ENCODE measurements at places on chromosomes 5 and 9.

GRCh38 chr9:128947527-128948301 lies at the start of the genes DOLK and NUP188:
Gene DOLK, minus strand, starts transcription at chr9:128947603. Its CDS starts 300 bp downstream, at chr9:128947303.
Gene NUP188, plus strand, starts transcription at chr9:128947699. Its CDS starts 21 bp downstream, at chr9:128947720.
- DNase-seq = peak; percentile 96

GRCh38 chr9:119091074-119091473 lies 278.2 kb downstream of the BRINP1 start:
- no peak for DNase-seq

- DNase-seq = no peak
Measured at GRCh38 chr9:33297432-33297831, 7.1 kb downstream of the NFX1 start.

GRCh38 chr5:73673161-73673591 lies 47.2 kb downstream of the ARHGEF28 start:
- DNase-seq = no peak

DNA sequence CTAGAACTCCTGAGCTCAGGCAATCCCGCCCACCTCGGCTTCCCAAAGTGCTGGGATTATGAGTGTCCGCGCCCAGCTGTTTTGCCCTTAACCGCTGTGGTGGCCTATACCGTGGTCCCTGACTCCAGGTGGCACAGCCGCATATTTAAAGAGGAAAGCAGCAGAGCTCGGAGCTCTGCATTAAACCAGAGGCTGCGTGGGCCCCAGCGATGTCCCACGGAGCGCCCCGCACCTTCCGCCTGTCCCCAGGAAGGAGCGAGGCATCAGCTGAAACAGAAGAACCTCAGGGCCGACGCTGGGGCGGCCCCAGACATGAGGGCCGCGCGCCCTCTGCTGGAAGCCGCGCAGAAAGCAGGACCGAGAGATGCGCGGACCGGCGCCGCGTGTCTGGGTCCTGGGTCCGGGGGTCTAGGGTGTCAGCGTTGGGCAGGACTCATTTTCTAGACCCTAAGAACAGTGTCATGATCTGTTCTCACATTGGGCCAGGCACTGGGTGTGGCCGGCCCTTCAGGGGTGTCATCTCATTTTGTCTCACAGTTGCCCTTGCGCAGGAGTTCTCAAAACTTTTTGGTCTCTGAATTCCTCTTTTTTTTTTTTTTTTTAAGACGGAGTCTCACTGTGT lies 37.7 kb downstream of the LAMC3 start:
- DNase-seq = peak; percentile 65

DNA sequence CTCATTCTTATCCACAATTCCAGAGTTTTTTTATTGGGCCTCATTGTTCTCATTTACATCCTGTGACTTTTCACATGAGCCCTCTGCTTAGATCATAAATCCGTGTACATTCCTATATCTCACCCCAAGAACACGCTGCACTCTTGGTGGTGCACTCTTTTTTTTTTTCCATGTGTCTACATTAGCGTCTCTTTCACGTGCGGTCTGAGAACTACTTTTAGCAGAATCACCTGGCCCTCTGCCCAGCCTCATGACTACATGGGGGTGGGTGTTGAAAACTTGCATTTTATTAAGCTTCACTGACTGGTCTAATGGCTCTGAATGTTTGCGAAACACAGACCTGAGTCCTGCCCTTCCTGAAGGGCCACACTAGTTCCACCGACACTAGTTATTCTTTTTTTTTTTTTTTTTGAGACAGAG lies 18.6 kb downstream of the C9orf57 start:
- no peak for DNase-seq

- no peak for DNase-seq
Measured at GRCh38 chr5:111731638-111732037, 25.4 kb downstream of the NREP start.

GRCh38 chr5:176806137-176806536 lies 4.2 kb upstream of the UNC5A start:
- DNase-seq = no peak

DNA sequence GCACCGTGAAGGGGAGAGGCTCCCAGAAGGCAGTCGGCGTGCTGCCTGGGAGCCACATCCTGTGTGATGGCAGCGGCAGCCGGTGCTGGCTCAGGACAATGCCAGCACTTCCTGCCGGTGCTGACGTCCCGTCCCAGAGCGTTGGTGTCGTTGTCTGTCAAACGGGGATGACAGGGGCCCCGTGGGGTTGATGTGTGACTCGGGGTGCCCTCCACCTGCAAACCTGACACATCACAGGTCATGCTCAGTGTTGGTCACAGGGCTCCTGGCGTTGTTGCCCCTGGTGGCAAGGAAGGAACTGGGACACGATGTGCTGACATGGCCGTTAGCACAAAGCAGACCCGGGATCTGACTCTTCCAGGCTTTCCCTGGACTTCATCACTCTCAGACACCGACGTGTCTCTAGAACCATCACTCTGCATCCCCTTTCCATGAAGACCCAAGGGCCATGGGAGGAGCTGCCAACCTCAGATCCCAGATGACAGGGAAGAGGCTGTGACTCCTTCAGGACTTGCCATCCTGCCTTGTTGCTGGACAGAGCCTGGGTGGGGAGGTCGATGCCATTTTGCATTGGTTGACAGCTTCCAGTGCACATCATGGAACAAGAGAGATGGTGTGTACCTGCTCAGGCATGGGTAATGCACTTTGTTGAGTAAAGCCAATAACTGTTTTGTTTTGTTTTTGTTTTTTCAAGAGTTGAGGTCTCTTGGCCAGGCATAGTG lies 21.5 kb downstream of the PLPP7 start:
- DNase-seq = peak; percentile 75

DNA sequence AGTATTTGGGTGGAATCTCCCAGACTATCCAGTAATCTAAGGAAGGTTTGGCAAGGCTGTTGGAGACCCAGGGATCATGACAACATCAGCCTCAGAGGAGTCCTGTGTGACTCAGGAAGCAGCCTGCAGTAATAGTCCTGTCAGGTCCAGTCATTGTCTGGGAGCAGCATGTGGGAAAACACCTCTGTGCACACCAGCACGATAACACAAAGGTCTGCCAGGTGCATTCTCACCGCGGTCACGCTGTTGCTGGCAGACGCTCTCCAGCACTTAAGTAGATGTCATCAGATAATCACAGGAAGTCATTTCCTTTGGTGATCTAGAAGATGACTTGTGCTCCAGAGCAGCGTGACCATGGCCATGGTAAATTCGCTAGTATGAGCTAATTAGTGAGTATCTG lies 99.2 kb upstream of the IQGAP2 start:
- peak; percentile 16 for DNase-seq

DNA sequence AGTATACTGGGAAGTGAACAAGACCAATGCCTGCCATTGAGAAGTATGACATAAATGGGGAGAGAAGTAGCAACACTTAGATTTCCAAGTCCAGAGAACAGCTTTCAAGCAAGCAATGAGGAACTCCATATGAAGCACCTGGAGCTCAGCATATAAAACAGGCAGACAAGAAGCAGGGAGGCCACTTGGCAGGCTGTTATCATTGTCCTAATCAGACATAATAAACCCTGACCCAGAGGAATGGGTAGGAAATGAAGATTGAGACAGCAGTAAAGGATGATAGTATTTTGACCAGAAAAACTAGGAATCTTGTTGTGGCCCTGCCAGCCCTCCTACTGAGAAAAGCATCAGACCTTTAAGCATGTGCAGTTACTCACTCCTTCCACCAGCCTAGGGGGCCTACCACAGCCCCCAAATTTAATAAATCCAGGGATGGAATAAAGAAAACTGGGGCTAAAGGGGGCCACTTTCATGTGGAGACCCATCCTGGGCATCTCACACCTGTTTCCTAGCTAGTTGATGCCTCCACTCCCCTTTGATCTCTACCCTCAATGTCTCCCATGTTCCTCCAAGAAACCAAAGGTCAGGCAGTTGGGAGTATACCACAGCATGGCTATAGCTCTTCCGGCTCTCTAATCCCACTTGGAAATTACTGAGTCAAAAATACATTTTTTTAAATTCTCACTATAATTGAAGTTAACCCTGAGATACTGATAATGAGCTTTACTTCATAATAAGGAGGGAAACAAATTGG lies 135.1 kb downstream of the SIL1 start:
- DNase-seq = no peak

DNA sequence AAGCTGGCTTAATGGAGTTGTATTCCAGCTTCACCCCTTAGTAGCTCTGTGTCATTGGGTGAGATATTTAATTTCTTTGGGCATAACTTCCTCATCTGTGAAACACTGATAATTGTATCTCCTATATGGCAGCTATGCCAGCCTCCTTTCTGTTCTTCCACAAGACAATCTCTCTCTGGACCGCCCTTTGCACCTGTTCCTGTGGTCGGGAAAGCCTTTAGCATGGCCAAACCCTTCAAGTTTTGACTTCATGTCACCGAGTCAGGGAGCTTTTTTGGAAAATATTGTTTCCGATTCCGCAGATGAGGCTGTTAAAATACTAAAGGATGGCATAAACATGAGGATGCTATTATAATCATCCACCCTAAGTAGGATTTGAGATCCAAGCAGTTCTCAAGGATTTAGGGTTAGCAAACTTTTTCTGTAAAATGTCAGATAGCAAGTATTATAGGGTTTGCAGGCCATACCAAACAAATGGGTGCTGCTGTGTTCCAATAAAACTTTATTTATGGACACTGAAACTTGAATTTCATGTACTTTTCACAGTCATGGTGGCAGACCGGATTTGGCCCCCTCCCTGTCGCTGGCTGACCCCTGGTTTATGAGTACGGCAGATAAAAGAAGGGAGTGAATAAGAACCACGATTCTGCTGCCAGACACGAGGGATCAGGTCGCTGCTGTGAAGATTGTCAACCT lies 695 bp upstream of the NDFIP1 start:
- no peak for DNase-seq

GRCh38 chr5:178326374-178326715 lies 93.7 kb upstream of the PHYKPL start:
- DNase-seq = no peak

DNA sequence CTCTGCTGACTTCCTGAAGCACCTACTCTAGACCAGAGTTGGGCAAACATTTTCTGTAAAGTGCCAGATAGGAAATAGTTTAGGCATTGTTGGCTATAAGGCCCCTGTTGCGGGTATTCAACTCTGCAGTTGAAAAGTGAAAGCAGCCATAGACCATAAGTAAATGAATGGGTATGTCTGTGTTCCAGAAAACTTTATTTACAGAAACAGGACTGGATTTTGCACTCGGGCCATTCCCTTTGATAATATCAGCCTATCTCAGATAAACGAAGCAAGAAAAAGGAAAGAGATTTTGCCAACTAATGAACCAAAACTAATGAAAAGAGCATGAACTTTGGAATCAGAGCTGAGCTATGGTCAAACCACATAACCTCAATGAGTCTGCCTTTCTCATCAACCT lies 184.4 kb downstream of the SAXO1 start:
- DNase-seq = no peak

GRCh38 chr9:95175523-95175922 lies 142.0 kb downstream of the FANCC start:
- DNase-seq = no peak

GRCh38 chr5:157574456-157575380 lies 857 bp downstream of the ADAM19 start:
- peak; percentile 38 for DNase-seq

GRCh38 chr5:77016962-77017361 lies 13.2 kb upstream of the AGGF1 start:
- no peak for DNase-seq

- no peak for DNase-seq
Measured at GRCh38 chr9:124409410-124409809, 5.8 kb downstream of the PSMB7 start.

- DNase-seq = peak; percentile 62
Measured at GRCh38 chr5:35852084-35852734, 4.5 kb upstream of the IL7R start.

DNA sequence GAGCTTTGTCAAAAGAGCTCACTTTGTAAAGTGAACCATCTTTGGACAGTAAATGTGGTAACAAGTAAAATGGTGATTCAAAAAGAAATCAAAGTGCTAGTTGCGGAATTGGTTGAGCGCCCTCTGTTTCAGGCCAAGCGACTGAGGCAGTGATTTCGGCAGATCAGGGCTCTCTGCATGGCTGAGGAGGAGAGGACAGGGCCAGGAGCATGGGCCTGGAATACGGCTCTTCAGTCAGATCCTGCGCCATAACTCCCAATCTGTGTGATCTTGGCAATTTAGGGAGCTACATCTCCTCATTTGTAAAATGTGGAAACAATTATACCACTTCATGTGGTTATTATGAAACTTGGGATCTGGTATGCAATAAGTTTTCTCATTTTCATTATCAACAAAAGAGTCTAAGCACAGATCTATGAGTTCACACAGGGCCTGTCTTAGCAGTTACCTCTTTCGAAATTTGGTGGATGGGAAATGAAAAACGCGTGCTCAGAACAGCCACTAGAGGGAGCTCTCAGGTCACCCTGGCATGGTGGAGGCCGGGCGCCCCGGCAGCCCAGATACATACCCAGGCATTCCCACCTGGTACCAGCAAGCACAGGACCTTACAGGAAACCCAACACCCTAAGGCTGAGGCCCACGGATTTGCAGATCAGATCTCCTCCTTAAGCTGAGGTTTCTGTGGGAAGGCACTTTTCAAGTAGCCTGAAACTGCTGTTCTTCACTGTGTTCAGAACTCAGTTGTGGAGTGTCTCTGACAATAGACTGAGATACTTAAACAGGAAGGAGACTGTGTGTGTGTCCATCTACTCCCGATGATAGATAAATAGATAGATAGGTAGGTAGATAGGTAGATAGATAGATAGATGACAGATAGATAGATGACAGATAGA lies 303.7 kb downstream of the RAB3C start:
- DNase-seq = peak; percentile 67

DNA sequence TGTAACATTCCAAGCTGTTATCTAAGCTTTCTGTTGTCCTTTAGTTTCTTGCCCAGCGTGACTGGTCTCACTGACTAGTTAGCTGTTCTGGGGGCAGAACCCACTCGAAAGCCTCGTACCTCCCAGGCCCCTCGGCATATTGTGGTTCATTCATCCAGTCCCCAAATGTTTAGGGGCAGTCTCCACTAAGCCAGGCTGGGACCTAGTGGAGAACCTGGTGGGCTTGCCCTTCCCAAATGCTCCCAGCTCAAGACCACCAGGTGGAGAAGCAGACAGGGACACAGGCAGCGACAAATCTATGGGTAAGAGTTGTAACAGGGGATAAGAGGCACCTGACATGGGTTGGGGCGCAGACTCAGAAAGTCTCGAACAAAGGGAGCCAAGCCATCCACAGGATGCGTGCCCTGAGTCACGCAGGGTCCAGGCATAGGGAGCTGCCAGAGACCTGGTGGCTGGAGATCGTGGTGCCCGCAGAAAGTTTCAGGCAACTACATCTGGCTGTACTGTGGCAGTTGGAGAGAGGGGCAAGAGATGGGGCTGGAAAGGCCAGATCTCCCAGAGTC lies 851 bp upstream of the EEIG1 start:
- DNase-seq = no peak

DNA sequence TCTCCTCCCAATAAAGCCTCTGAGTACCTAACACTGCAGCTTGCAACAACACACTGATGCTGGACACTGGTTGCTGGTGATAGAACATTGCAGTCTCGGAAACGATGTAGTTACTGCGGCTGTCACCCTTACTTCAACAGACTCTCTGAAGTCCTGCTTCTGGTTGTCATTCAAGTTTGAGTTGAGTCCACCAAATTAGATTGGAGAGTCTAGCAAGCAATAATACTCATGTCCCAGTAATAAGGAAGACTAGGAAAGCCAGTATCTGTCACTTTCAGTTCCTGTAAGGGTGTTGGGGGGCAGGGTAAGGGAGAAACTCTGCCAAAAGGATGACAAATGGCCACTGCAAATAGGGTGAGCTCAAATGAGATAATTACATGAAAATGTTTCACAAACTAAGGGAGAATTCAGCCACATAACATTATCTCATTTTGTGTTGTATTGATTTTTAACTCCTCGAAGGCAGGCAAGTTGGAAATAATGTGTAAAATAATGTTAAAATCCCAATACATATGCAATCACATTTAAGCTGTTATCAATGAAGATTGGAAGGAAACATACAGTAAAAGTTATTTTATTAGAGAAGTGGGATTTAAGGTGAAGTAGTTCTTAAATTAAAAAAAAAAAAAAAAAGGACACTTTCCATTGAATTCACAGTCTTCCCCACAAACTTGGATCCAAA lies 849 bp upstream of the IFT74 start:
- DNase-seq = no peak
